ENCODE measurements at places on chromosomes 4 and X. TPM values are rescaled to one million over a fixed set of nuclear protein-coding genes. Genes with fewer than 3 reads are reported as not detected.

DNA sequence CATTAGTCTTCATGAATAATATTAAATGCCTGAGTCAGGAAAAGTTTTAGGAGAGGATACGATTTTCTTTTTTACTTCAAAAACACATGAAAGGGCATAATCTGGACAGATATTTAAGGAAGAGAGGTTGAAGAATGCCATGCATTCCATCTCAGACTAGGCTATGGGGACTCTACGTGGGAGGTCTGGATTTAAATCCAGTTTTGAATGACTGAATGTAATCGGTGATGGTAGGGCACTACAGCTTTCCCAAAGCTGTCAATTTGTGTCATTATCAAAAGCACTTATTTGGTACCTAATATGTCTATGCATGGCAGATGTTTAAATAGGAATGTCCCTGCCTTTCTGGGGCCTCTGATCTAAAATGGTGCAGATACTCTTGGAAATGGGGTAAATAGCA lies 59.3 kb upstream of the RPL34 start:
- no peak for DNase-seq

GRCh38 chrX:105241056-105241455 lies 20.6 kb upstream of the TEX13A start:
- no peak for DNase-seq

GRCh38 chr4:161907590-161907955 lies 256.2 kb downstream of the FSTL5 start:
- no peak for DNase-seq

DNA sequence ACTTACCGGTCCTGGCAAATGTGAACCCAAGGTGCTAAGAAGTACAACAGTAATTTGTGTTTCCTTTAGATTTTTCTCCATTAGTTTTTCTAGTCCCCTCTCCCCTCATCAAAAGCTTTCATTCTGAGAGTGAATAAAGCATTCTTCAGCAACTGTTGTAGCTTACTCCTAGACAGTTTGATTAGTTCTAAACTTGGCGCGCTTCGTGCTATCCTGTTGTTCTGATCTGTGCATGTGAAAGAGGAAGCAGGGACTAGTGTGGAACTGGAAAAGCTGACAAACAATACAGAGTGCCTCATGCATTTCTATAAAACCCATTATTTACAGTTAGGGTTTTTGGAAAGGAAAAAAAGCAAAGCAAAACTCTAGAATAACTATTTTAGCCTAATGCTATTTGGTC lies 556.9 kb upstream of the SLIT2 start:
- DNase-seq = no peak

DNA sequence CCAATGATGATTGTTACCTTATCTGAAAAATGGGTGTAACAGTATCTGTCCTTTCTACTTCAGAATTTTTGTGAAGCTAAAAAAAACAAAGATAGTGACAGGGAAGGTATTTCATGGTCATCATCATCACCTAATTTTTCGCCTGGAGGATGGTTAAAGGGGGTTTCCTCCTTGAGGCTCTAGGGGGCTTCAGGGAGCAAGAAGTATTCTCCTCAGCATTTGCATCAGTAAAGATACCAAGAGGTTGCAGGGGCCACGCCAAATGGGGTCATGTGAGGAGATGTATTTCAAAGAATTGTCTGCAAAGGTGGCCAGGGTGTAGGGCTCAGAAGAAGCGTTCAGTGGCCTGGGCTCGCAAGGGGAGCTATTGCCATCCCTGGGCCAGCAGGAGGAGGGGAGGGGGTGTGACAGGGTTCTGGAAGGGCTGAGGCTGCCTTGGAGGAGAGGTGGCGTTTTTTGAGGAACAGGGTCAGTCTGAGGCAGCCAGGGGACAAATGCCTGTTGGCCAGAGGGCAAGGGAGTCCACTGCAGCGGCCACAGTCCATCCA lies 7.3 kb upstream of the NSG1 start:
- DNase-seq = no peak

The NAP1L2 gene
- not detected for total RNA-seq

The RAB28 gene
- 16.0 TPM for total RNA-seq

All from epithelial cell of proximal tubule (primary cell).